ENCODE measurements at places on chromosomes 2 and 18. TPM values are rescaled to one million over a fixed set of nuclear protein-coding genes. Genes with fewer than 3 reads are reported as not detected.

COL6A3 gene
- 350 TPM for polyA plus RNA-seq

CCNT2 gene
- 16.6 TPM for polyA plus RNA-seq

MC2R gene
- polyA plus RNA-seq: not detected

RAB27B gene
- polyA plus RNA-seq: 0.18 TPM

DQX1 gene
- not detected for polyA plus RNA-seq

GRCh38 chr18:172361-172760 is 14.0 kb downstream of the USP14 start:
- no peak for DNase-seq

DNA sequence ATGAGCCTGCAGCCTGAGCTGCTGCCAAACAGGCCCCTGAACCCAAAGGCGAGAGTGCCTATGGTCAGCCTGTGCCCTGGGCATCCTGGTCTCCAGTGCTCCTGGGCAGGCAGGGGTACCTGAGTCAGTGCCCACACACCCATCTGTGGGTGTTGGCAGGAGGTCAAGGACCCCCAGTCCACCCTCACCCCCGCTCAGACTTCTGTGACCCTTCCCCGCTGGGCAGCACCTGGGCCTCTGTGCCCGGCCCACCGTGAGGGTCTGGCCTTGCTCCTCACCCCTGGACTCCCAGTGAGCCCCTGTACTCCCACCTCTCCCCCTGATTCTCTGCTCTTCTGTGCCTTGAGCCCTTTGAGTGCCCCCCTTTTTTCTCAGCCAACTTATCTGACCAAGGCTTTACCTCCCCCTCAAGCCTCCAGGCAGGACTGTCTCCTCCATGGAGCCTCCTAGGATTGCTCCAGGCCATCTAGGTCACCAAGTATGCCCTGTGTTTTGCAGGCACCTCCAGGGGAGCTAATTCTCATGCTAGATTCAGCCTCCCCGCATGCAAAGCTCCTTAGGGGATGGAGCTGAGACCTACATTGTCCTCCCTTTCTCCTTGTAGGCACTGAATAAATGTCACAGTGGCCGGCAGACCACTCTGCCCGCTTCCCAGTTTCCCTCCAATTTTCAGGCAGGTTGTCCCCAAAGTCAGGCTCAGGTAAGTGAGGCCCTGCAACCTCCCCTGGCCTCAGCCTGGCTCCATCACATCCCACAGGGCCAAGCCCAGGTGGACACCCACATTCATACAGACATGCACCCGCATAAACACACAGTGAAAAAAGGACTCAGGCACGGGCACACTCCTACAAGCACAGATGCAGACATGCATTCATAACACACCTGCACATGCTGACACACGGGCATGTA is 21.9 kb upstream of the PTMA start:
- DNase-seq: no peak

- DNase-seq: no peak
Observed at GRCh38 chr2:231032575-231033140, 4.7 kb upstream of the C2orf72 start.

GRCh38 chr2:173254659-173255058 is 100.0 kb upstream of the CDCA7 start:
- no peak for DNase-seq

DNA sequence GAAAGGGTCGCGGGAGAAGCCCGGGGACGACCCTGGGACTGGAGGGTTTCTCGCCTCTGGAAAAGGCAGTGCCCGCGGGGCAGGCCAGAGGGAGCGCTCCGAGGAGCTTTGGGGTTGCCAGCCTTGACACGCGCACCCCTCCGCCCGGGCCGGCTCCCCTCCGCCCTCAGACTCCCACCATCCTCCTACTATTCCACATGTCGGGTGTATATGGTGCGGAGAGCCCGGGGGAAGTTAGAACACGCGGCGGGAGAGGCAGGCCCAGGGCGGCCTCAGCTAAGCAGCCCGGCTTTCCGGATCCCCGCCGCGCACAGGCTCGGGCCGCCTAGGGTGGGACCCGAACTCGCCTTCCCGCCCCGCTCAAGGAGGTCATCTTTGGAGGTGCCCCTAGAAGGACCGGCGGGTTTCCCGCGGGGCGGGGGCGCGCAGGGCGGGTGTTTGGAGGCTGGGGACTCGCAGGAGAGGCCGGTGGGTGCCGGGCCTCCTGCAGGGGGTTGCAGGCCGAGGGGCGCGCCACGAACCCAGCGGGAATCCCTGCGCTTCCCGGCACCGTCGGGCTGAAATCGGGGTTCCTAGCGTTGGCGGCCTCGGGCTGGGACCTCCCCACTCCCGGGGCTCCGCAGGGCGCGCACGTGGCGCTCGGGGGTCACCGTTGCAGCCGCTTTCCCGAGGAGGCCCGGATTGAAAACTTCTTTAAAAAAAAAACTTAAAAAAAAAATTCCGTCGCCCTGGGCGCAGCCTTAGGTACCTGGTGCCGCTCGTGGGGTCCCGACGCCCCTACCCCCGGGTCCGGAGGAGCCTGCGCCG is 3.7 kb downstream of the NFATC1 start:
- DNase-seq: peak; percentile 29

DNA sequence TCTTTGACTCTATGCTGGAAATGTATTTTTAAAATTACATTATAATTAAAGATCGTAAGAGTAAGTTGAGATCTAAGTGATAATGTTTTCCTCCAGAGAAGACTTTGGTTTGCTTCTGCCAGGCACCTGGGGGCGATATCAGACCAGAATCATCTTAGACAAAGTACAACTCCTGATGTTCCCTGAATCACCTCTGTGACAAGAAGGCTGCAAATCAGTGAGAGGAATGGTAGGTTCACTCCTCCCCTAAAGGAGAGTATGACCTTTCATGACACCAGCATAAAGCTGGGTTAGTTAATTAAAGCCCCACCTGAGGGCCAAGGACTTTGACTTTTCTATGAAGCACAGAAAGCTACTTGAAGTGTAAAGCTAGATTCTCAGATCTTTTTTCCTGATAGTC is 114.4 kb upstream of the DTNA start:
- peak; percentile 43 for DNase-seq

DNA sequence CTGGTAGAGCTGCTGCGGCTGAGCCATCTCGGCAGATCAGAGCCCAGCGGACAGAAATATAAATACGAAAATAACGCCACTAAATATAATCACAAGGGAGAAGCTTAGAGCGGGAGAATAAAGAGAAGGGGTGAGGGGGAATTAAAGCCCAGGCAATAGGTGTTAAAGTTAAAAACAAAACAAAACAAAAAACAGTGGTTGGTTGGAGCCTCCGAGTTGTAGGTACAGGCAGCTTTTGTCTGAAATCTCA is 1.3 kb upstream of the MEIS1 start:
- DNase-seq: no peak

DNA sequence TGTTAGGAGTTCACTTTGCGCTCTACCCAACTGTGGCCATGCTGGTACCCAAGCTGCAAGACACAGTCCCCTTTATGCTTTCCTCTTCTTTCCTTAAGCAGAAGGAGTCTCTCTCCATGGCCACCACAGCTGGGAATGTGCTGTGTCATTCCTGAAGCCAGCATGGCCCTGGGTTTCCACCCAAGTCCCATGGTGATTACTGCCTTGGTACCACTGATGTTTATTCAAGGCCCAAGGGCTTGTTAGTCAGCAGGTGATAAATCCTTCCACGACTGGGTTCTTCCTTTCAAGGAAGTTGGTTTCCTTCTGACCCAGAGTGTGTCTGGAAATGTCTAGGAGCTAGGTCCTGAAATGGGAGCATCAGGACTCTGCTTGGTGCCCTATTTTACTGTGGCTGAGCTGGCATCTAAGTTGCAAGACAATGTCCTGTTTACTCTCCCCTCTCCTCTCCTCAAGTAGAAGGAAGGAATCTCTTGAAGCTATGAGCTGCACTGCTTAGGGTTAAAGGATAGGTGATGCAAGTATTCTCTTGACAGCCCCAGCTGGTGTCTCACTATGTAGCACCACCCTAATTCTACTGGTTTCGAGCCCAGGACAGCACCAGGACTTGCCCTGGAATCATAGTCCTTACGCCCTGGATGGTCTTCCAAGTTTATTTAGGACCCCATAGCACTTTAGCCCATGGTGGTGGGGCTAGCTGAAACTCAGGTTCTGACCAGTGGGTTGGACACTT is 18.7 kb upstream of the NUP35 start:
- peak; percentile 42 for DNase-seq

DNA sequence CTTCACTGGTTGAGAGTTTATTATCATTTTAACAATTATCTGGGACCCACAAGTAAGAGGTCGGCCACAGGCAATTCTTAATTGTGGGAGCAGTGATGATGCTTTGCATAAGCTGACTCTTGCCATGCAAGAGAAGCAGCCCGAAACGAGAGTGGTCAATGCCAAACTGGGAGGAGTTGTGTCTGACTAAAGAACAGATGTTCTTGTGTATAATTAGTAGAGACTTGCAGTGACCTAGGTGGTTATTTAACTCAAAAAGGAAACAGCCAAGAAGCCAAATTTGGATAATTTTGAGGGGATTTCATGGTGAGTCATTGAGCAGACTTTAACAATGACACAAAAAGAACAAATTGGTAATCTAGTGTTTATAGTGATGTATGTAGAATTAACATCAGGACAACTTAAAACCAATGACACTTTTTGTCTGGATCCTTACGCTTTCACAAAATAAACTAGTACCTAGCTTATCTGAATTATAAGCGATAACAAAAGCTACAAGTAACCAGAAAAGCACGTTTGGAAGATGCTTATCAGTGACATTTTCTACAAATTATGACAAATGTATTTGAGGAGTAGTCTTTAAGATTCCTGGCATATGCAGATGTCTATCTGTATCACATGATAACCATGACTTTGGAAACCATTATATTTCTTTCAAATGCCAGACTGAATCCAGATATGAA is 184.7 kb upstream of the DLGAP1 start:
- DNase-seq: no peak

- DNase-seq: peak; percentile 77
Observed at GRCh38 chr2:25528173-25528572, 145.2 kb downstream of the DTNB start.

GRCh38 chr2:134836986-134837385 is 1.4 kb upstream of the ACMSD start:
- peak; percentile 88 for DNase-seq

DNA sequence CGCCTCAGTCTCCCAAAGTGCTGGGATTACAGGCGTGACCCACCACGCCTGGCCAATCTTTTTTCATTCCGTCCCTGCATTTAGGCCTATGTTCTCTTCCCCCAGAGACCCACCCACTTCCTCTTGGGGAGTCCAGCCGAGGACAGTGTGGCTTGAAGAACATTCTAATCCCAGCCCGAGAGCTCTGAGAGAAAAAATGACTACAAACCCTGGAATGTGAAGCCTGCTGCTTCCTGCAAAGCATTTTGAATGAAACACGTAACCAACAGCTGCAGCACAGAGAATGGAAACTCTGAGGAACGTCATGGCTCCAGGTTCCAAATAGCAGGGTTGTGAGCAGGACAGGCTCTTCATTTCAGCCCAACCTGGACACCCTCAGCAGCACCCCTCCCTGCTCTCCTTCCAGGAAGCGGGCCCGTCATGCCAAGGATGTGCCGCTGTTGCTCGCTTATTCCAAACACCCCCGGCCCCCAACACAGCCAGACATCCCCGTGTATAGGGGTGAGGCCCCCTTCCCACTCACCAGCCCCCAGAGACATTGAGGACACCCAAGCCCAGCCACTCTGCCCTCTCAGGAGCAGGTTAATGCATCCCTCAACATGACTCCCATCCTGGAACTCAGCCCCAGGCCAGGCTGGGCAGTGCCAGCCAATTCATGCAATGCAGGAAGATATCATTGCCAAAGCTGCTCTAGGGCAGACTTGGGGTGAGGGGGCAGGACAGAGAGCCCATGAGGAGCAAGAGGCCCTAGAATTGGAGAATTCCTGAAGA is 139.8 kb downstream of the ZFP36L2 start:
- peak; percentile 99 for DNase-seq

- peak; percentile 24 for DNase-seq
Observed at GRCh38 chr2:190121971-190122370, 59.4 kb upstream of the MSTN start.

DNA sequence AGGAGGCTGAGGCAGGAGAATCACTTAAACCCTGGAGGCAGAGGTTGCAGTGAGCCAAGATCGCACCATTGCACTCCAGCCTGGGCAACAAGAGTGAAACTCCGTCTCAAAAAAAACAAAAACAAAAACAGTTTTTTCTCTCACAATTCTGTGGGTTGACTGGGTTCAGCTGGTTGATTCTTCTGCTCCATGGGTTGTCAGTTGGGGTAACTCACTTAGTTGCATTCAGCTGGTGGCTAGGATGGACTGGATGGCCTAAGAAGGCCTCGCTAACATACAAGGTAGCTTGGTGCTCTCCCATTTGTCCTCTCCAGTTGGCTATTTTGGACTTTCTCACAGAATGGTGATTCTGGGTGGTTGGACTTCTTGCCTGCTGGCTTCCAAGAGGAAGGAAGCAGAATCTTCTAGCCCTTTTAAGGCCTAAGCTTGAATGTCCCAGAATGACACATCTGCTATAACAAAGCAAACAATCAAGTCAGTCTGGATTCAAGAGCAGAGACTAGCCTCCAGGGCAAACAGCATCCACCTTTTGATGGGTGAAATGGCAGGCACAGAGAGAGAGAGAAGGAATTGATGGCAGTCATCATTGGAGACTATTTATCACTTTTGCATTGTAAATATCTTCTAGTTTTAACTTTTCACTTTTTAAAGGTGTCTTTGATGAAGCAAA is 17.9 kb downstream of the LAMA3 start:
- DNase-seq: no peak

DNA sequence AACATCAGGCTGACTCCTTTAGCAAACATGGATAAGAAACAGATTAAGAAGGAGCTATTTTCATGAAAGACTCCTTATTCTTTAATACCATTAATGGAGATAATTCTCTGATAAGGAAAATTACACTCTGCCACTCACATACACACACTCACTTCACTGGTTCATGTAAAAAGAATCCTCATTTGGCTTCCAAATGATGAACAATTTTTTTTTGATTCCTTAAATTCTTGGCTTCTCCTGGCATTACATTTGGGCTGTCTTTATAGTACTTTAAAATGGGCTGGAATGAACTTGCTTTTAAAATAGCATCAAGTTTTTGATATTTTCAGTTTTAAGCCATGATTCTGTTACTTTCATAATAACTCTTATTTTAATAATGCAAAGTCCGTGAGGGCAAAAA is 328.6 kb downstream of the SLC8A1 start:
- peak; percentile 53 for DNase-seq

GRCh38 chr18:58310517-58310916 is 266.5 kb downstream of the NEDD4L start:
- DNase-seq: no peak

DNA sequence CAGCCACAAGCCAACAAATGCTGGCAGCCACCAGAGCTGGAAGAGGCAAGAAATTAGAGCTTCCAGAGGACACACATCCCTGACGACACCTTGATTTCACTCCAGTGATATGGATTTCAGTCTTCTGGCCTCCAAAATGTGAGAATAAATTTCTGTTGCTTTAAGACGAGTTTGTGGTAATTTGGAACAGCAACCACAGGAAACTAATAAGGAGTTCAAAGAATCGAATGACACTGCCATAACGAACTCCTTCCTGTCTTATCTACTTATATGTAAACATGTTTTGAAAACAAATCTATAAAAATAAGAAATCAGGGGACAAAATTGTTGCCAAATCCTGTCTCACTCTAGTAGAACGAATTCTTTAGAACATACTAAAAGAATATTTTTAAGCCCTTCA is 75.8 kb downstream of the GRB14 start:
- no peak for DNase-seq

GRCh38 chr18:9951022-9951859 is 37.4 kb downstream of the VAPA start:
- DNase-seq: peak; percentile 78

GRCh38 chr2:118202707-118203303 is 114.5 kb downstream of the INSIG2 start:
- peak; percentile 80 for DNase-seq
